ENCODE measurements at places on chromosomes 4 and X. TPM values are rescaled to one million over a fixed set of nuclear protein-coding genes. Genes with fewer than 3 reads are reported as not detected.

Gene SULT1E1
- total RNA-seq = not detected

Gene LNX1
- total RNA-seq = not detected

Gene ERCC6L
- 12.7 TPM for total RNA-seq

Gene ERAS
- not detected for total RNA-seq

Gene FRMPD3
- not detected for total RNA-seq

Gene RTL3
- not detected for total RNA-seq

Gene HHIP
- total RNA-seq = not detected

Gene GAGE1
- not detected for total RNA-seq

Gene GC
- total RNA-seq = not detected

DNA sequence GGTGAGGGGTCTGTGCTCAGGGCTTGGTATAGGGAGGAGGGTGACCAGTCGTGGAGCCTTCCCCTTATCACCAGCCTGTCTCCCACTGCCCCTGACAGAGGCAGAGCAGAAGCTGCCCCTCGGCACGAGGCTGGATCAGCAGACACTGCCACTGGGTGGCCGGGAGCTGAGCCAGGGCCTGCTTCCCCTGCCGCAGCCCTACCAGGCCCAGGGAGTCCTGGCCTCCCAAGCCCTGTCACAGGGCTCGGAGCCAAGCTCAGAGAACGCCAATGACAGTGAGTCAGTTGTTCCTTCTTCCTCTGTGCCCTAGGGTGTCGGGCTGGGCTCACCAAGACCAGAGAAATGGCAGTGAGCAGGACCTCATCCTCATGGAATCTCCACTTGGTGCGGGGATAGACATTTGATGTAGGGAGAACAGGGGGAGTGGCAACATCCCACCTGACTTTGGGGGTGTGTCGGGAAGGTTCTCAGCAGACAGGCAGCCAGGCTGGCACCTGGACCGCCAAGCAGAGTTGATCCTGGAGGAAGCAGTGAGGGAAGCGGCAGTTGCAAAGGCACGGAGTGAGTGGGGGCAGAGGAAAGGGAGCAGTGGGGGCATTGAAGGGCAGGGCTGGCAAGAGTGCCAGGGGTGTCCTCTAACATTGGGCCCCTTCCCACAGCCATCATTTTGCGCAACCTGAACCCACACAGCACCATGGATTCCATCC is 14.3 kb upstream of the UBA1 start:
- no peak for DNase-seq

- DNase-seq = no peak
These were observed 68.3 kb downstream of the LARP7 start for GRCh38 chr4:112704991-112705845.

- DNase-seq = no peak
These were observed 7.1 kb downstream of the CA5B start for GRCh38 chrX:15745179-15745578.

DNA sequence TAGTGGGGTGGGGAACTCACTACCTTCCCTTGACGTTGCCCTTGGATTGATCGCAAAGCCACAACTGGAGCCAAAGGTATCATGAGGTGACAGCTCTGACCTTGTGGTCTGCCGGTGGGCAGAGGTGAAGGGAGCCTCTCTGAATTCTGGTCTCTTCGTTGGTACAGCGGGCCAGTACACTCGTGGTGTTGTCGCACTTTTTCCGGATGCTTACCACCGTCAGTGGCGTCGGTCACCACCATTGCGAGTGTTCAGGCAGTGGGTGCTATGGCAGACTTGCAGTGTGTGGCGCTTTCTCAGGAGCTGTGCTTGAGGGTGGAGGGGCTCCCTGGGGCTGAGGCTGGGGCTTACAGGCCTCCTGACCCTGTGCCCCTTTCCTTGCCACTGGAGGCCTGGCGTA is 5.2 kb upstream of the GRPEL1 start:
- no peak for DNase-seq

GRCh38 chr4:2417765-2418649 is at the start of gene ZFYVE28:
TSS of gene ZFYVE28 (minus strand) at chr4:2418645. CDS start at chr4:2418323, 322 bp downstream.
- no peak for DNase-seq

DNA sequence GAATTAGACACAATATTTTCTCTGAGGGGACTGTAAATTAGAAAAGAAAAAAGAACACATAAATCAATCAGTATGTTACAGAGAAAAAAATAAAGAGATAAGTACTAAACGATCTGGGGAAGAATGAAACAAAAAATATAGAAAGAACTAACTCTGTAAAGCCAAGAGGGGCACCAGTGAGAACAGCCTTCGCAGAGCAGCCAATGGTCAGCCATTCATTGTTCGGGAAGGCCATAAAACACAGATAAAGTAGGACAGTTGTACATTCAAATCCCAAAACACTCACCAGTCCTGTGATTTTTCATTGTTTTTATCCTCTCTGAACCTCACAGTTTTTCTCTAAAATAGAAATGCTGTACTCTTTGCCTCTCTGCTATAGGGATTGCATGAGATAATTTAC is 127.9 kb downstream of the NEK1 start:
- no peak for DNase-seq

DNA sequence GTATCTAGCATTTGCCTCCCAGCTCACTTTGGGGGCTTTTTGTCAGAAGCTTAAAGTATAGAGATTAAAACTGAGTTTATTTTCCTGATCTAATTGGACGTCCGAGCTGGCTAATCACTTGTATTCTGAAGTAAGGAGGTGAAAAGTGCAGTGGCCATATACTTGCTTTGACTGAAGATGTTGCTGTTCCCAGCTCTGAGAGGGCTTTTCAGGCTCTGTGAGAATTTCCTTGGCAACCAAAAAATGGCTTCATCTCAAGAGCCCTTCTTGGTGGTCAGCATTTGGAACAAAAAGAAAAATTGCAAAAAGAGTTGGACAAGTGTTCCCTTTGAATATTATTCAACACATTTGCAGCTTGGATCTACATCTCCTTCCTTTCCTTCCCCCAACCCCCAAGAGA is 67.0 kb downstream of the SLC4A4 start:
- DNase-seq = no peak

DNA sequence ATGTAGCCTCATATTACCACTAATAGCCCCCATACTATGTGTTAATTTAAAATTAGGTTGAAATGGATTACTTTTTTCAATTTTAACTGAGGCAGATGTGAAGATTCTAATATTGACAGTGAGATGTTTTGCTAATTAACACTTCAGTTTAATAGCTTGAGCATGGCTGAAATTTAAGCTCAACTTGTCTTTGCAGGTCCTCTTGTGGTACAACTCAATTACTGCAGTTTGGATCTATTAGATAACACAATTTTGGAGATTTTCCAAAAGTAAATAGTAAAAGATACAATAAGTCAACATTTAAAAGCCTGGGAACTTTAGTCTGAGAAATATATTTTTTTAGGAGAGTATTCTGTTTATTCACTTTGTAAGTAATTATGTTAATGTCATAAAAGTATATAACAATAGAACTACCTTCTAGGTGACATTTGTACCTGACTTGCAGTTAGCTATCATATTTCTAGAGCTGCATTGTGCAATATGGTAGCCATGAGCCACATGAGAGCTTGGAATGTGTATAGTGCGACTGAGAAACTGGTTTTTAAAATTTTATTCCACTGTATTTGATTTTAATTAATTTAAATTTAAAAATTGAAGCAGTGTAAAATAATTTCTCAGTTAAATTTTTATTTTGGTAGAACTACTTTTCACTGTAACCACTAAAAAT is 73.1 kb upstream of the FMR1 start:
- DNase-seq = no peak

- no peak for DNase-seq
These were observed 7.8 kb upstream of the SH3TC1 start for GRCh38 chr4:8191136-8191747.

- DNase-seq = no peak
These were observed 176.4 kb downstream of the NLGN4X start for GRCh38 chrX:6052111-6052745.

DNA sequence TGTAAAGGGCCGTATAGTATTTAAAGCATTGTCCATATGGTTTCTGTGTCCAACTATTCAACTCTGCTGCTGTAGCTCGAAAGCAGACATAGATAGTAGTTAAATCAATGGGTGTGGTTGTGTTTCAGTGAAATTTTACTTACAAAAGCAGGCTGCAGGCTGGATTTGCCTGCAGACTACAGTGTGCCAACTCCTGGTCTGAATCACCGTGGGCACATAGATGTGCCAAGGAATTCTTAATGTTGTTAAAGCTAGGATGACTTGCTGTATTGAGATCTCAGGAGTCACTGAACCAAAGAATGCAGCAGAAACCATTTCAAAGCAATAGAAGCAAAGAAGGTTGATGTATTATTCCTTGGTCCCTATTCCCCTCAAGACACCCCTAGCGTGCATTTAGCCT is 379.0 kb downstream of the STIM2 start:
- DNase-seq = no peak

DNA sequence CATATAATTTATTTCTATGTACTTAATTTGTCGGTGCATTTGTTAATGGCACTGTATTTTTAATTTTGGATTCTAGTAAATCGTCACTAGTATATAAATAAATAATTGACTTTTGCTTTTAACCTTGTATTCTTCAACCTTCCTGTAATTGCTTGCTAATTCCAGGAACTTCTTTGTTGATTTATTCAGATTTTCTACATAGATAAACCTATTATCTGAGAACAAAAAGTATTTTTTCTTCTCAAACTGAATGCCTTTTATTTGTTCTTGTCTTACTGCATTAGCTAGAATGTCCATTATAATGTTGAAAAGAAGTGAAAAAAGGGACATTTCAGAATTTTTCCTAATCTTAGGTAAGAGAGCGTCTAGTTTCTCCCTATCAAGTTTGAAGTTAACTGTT is 839.1 kb downstream of the SH3BGRL start:
- DNase-seq = no peak

Measured in activated CD4-positive, alpha-beta T cell treated with anti-CD3 and anti-CD28 coated beads, Interleukin-2, amount 10 ng/mL, durations not matched to agents 7 days and 5 days (primary cell).